Posterior vena cava (tissue), 2 donors: ENCODE measurements at places on chromosomes 4 and X. TPM values are rescaled to one million over a fixed set of nuclear protein-coding genes. Genes with fewer than 3 reads are reported as not detected.
A peak's percentile ranks its signal among the peaks of the same experiment; 100 is the strongest.

DNA sequence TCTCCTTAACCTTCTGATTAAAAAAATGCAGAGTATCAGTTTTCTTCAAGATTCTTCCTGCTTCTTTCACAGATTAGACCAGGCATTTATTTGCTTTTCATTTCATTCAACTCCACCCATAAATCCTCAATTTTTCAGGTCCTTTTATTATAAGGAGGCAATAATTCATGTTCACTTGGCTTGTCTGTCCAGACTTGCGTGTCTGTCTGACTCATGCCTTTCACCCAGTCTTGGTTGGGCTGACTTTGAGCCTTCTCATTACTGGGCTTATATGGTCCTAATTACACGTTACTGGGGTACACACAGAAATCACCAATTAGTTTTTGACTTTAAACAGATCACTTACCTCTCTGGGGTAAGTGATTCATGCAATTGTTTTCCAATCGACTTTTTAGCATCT is 48.8 kb upstream of the GALNT7 start:
- no peak for DNase-seq

GRCh38 chr4:100981447-100982204 is 365.7 kb downstream of the PPP3CA start:
- no peak for DNase-seq

- no peak for DNase-seq
These were observed 5.5 kb downstream of the GSTCD start for GRCh38 chr4:105714071-105714521.

GRCh38 chr4:53960843-53961242 is 103.6 kb downstream of the CHIC2 start:
- no peak for DNase-seq

- DNase-seq = no peak
These were observed 110.4 kb upstream of the LDB2 start for GRCh38 chr4:17008834-17009345.

- peak; percentile 83 for DNase-seq
These were observed 317 bp downstream of the CMC4 start for GRCh38 chrX:155070663-155070974.

GRCh38 chr4:81963763-81964020 is 410.1 kb downstream of the HNRNPD start:
- no peak for DNase-seq

DNA sequence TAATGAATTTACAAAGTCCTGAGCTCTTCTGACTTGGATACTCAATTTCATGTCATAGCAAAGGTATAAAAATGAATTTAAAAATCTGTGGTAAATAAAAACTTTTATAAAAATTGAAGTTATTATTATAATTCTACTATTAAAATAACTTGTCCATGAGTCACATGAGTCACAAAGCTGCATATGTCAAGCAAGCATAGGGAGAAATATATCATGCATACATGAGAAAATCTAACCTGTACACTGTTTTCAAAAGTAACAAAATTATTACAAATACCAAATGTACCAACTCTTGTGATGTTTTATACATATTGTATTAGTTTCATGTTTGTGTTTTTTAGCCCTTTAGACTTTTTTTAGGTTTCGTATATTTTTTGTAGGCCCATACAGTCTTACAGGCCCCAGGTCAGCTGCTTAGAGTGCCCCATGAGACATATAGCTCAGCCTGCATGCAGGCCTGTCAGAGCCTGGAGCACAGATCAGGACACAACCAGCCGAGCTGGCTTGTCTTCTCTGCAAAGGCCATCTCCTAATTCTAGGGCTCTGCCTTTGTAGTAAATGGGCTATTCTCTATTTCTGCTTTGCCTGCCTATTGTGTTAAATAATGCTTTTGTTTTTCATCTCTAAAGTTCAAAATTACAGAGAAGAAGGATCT is 818.7 kb upstream of the TENM3 start:
- no peak for DNase-seq

DNA sequence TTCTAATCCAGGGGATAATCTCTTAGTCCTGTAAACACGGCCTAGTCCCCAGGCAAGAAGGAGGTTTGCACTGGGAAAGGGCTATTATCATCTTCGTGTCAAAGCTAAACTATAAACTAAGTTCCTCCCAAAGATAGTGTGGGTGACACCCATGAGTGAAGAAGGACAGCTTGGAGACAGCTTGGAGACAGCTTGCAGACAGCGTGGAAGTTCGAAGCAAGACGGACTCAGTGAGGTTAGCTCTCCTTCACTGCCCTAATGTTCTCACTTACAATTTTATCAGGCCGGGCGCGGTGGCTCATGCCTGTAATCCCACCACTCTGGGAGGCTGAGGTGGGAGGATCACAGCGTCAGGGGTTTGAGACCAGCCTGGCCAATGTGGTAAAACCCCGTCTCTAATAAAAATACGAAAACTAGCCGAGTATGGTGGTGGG is 19.2 kb upstream of the PLCXD1 start:
- DNase-seq = peak; percentile 10

DNA sequence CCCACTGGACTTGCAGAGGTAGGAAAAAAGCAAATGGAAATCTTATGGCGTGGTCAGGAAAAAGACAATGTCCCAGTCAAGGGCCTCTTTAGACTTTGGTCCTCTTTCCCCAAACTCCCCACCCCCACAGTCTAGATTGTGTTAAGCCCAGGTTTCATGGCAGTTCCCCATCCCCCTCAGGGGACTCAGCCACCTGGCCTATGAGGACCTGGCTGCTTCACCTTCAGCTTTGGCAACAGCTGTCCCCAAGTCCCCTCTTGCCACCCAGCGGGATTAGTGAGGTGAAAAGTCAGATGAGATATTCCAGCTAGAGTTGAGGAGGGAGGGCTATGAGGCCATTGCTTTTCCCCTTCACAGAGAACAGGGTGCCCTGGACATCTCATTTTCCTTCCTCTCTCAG is 457 bp downstream of the RIPPLY1 start:
- no peak for DNase-seq

GRCh38 chr4:83819582-83819981 is 283.7 kb downstream of the GPAT3 start:
- DNase-seq = no peak

GRCh38 chr4:69830560-69831269 is 29.2 kb downstream of the SULT1E1 start:
- DNase-seq = peak; percentile 54

GRCh38 chr4:72984351-72984750 is 85.2 kb downstream of the COX18 start:
- no peak for DNase-seq

DNA sequence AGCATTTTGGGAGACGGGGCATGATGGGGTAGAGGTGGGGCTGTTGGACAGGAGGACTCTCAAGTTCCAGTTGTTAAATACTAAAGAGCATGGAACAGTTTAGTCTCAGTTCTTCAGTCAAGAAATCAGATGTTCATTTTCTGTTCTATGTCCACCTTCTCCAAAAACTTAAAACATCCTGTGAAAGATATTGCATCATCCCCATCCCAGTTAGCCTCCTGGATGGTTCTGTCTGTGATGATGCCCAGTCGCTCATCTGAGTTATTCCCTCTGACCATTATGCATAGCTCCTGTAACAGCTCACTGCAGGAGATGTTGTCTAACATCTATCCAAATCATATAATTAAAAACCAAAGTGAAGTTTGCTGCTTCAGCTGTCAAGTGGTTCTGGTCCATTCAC is 32.1 kb upstream of the SCML1 start:
- DNase-seq = no peak

- peak; percentile 68 for DNase-seq
These were observed 5.8 kb downstream of the MAEA start for GRCh38 chr4:1295405-1296055.

- no peak for DNase-seq
These were observed 399.7 kb downstream of the PABPC4L start for GRCh38 chr4:133801883-133802282.

DNA sequence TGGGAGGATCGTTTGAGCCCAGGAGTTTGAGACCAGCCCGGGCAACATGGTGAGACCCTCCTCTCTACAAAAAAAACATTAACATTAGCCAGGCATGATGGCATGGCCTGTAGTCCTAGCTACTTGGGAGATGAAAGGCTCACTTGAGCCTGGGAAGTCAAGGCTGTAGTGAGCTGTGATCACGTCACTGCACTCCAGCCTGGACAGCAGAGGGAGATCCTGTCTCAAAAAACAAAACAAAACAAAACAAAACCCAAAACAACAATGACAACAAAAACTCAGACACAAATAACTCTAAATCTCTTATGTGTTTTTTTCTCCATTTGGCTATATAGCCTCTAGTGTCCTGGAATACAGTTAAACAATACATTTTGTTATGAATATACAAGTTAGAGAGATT is 127.3 kb upstream of the STK26 start:
- no peak for DNase-seq

The SMIM10L2A gene
- total RNA-seq = 0.42 TPM

The TMEM271 gene
- not detected for total RNA-seq

The UTP14A gene
- total RNA-seq = 13.2 TPM

The MORF4L2 gene
- 531 TPM for total RNA-seq

The DGKK gene
- not detected for total RNA-seq

The HSFX3 gene
- total RNA-seq = not detected

The STARD8 gene
- total RNA-seq = 14.1 TPM

The SERTM2 gene
- total RNA-seq = 3.2 TPM

The SLBP gene
- 27.9 TPM for total RNA-seq

The DIAPH2 gene
- total RNA-seq = 39.5 TPM

The L1CAM gene
- 4.4 TPM for total RNA-seq
